ENCODE measurements at places on chromosomes 2 and 18.
A peak's percentile ranks its signal among the peaks of the same experiment; 100 is the strongest.

- no peak for DNase-seq
Observed at GRCh38 chr18:54558609-54559585, 32.1 kb upstream of the DYNAP start.

DNA sequence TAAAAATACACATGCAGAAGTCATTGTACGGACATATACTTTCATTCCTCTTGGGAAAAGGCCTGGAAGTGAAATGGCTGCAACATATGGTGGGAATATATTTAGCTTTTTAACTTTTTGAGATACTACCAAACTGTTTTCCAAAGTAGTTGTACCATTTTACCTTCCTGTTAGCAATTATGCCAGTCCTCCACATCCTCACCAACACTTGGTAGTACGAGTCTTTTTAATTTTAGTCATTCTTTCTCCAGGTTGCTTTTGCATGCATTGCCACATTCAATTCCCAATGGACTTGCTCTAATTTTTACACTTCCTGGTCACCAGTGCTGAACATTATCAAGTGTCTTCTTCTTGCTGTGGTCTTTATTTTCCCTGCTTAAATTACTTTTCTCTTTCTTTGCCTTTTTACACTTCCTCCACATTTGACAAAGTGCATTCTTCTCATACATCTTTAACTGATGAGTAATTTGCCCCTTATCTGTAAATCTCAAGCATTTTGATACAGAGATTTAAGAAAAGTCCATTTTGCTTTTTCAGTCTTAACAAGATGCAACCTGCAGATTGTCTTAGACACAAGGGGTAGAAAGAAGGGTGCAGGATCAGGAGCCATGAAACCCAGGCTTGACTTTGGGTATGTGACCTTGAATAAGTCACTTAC, 14.5 kb downstream of the VIT start:
- no peak for DNase-seq

DNA sequence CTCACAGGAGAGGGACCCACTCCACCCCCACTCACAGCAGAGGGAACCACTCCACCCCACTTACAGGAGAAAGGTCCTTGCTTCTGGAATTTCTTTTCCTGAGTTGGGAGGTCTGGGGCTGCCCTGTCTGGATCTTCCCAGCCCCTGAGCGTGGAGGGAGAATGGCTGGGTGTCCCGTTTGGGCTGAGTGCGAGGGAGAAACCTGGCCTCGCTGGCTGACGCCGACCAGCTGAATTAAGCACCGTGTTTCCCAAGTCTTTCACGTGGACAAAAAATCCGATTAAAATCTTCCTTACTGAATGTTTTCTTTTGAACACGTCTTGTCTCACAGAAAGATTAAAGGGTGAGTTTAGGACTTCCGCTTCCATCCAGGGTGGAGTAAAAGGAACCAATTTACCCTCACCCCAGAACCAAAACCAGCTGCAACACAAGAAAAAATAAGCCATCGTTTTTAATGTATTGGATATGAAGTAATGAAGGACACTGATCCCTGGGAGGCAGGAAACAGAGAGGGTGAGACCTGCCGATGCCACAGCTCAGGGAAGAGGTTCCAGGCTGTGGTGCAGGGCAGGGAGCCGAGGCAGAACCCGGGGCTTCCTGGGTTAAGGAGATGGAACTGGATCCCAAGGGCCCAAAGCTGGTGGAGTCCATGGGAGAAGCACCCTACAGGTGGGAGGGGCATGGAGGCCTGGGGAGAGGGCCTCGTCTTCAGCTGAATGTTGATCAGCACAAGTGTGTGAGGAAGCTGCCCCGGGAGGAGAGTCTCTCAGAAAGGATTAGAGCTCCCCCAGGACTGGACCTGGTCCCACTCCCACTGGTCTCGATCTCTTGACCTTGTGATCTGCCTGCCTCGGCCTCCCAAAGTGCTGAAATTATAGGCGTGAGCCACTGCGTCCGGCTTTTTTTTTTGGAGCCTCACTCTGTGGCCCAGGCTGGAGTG, 60.3 kb downstream of the RTP5 start:
- DNase-seq = peak; percentile 78

GRCh38 chr2:179749210-179749609, 112.2 kb downstream of the ZNF385B start:
- DNase-seq = no peak

DNA sequence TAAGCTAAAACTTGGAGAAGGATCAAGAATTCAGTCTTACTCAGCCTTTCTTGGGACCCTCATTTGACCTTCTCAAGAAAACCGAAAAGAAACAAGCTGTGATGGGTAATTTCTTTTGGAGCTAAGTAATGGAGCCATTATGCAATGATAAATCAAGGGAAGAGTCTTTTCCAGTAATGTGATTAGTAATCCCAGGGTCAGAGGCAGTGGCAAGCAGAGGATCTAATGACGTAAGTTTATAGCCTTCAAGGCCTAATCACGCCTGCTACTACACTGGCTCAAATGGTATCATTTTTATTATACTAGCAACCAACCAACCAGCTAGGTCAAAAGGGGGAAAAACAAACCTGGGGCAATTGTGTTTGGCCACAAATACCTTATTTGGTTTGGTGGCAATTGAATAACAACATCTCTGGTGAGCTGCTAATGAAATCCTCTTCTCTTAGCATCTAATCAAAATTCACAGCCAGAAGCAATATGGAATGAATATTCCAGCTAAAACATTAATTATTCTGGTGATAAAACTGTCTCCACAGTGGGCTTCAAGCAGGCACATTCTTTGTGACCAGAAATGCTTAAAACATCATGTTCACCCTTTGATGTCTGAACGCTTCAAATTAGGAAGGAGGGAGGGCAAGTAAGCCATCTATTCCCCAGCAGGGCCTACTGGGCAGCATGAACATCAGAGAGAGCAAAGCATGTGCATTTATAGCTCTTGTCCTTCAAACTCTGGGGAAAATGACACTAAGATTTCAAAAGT, 114.9 kb upstream of the SULT1C3 start:
- DNase-seq = no peak

DNA sequence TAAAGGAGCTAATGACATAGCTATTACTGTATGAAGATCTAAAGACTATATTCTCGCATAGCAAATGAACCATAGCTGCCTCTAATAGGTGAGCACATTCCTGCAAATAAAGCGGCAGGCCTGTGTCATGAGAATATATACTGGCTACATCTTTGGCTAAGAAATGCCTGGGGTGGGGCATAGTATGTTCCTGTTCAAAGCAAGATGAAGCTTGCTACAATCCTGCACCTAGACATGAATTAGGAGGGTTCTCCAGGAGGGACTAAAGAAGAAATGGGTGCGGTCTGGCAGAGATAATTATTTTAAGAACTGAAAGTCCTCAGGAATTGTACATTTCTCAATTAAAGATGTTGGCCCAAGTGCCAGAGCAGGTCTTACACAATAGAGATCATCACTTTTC, 46.8 kb upstream of the PLA2R1 start:
- DNase-seq = no peak

GRCh38 chr18:10101729-10102128, 187.9 kb downstream of the VAPA start:
- DNase-seq = no peak

DNA sequence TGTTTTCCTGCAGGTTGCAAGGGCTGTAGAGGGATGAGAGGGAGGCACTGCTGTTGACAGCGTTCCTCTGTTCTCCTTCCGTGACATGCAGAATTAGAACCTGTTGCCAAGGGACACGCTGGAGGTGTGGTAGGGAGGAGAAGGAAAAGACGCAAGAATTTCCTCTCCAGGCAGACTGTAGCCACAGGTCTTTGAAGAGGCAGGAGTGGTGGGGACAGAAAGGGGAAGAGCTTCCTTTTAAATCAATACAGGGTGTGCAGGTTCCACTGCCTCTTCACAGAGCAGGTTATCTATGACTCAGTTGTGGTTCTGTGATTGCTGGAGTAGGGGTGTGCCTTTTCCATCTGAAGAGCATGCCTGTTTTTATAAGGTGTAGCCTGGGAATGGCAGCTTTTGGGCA, 133.0 kb downstream of the WDSUB1 start:
- DNase-seq = no peak

GRCh38 chr2:34070196-34070595, 471.1 kb upstream of the FAM98A start:
- DNase-seq = no peak

DNA sequence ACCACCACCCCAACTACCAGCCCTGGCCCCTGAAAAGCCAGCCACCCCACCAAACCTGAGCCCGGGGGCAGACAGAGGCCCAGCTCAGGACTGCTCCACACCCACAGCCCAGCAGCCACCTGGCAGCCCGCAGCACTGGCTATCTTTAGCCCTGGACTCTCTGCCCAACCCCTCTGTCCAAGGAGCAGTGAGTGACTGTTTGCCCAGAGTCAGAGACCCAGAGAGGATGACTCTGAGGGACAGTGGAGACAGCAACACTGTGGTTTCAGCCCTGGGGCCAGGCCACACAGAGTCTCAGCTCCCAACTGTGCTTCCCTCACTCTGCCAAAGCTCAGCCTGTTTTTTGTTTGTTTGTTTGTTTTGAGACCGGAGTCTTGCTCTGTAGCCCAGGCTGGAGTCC, 32.6 kb downstream of the BIN1 start:
- no peak for DNase-seq

GRCh38 chr2:226772389-226773179, 27.0 kb downstream of the IRS1 start:
- DNase-seq = no peak

- no peak for DNase-seq
Observed at GRCh38 chr2:99659874-99660273, 170.1 kb upstream of the REV1 start.

DNA sequence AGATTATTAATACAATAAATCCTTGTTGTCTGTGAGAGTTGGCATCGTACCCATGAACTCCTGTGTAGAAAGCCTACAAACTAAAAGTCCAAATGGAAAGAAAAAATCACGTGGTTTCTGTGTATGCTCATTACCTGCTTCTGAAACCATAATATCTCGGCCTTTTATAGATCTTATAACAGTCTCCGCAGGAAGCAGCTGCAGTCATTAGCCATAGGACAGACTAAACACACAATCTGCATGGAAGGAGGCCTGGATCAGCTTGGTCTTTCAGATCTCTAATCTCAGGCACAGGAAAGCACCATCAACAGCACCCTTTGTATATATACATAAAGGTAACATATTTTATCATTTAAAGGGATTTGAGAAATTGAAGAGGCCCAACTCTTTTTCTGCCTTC, 508.9 kb upstream of the TCF4 start:
- DNase-seq = no peak

- DNase-seq = no peak
Observed at GRCh38 chr2:69645031-69645431, 1.5 kb upstream of the AAK1 start.

DNA sequence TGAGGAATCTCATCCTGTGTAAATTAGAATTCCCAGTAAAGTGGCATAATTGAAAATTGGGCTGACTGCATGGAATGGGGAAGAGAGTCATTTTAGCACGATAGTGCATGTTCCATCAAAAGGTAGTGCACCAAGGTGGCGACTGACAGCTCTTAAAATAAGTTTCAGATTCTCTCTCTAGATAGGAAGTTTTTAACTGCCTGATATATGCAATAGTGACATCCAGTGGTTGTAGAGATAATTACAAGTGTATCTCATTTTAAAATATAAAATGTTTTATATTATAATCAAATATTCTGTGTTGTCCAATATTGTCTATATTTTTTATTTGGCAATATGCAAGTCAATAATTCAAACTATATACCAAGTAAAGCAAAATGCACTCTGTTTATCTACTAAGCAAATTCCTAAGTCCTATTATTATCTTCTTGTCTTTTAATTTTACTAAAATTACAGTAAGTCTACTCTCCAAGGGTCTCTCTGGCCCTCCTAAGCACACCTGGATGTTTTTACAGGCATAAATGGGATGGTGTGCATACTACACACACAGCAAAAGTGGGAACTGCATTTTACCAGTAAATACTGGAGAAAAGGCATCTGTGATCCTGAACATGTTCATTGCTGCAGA, 397.7 kb upstream of the HNRNPA3 start:
- DNase-seq = no peak

DNA sequence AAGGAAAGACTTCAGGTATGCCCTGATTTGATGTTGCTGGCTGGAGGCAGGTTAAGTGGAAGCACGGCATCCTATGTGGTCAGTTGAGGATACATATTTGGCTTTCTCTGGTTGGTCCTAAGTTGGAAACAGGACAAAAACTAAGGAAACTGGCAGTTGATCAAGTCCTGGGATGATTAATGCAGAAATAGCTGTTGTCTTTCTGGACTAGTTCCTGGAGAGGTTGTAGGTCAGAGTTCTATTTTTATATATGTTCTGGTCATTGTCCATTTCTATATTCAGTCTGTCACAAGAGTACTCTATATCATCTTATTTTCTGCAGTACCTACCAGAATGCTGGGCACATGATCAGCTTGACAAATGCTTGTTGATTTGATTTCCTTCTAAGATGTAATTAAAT, 4.0 kb upstream of the SLC35F5 start:
- no peak for DNase-seq

- no peak for DNase-seq
Observed at GRCh38 chr2:24153478-24153877, 21.4 kb upstream of the FAM228A start.

DNA sequence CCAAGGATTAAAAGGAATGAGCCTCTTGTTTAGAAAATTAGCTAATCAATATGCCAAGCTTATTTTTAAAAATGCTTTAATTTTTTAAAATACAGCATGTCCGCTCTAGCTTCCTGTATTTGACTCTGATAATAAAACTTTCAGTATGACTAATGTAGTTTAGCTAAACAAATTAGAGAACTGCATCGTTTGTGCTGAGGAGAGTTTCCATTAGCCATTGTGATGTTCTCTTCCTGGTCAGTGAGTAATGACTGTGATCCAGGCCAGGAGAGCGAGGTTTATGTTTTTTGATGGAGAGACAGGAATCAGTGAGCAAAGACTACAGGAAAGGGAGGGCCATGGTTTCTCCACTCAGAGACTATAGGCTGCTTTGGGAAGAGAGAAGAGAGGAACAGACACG, 237.2 kb upstream of the ETAA1 start:
- DNase-seq = no peak

DNA sequence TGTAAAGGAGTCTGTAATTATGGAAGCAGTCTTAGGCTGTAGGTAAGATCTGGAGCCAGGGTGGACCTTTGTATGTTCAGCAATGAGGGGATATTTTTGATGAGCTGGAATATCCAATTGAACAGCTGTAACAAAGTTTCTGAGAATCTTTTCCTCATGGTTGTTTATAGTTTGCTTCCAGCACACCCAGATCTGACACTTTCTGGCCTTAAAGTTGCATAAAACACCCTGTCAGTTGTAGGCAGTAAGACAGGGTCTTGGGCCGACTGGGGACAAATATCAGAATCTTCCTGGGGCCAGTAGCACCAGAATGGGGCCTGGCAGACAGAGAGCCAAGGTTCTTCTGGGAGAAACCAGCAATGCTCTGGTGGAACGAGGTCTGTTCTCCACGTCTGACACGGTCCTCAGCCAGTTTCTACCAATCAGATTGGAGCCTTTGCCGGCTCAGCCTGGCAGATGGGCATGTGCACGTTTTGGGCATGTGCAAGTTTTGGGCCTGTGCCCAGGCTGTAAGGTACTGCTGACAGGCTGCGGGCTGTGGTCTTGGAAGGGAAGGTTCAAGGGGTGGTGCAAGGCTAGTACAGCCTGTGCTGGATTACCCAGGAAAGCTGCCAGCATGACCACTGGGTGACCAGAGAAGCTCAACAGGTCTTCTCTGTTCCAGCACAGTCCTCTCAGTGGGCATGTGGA, 89.8 kb downstream of the PRKCE start:
- DNase-seq = no peak

- no peak for DNase-seq
Observed at GRCh38 chr2:56202381-56203121, 18.8 kb downstream of the CCDC85A start.
